SHP77 (cell line): ENCODE measurements at places on chromosomes 7 and 10.

- DNase-seq, result no peak
Measured at GRCh38 chr7:55570218-55570873, 2.0 kb downstream of the VOPP1 start.

- DNase-seq, result no peak
Measured at GRCh38 chr10:88392222-88392621, 190.9 kb downstream of the RNLS start.

GRCh38 chr10:69503896-69504265 is 52.6 kb downstream of the TSPAN15 start:
- DNase-seq, result no peak

- no peak for DNase-seq
Measured at GRCh38 chr10:58300676-58301075, 31.7 kb downstream of the CISD1 start.

DNA sequence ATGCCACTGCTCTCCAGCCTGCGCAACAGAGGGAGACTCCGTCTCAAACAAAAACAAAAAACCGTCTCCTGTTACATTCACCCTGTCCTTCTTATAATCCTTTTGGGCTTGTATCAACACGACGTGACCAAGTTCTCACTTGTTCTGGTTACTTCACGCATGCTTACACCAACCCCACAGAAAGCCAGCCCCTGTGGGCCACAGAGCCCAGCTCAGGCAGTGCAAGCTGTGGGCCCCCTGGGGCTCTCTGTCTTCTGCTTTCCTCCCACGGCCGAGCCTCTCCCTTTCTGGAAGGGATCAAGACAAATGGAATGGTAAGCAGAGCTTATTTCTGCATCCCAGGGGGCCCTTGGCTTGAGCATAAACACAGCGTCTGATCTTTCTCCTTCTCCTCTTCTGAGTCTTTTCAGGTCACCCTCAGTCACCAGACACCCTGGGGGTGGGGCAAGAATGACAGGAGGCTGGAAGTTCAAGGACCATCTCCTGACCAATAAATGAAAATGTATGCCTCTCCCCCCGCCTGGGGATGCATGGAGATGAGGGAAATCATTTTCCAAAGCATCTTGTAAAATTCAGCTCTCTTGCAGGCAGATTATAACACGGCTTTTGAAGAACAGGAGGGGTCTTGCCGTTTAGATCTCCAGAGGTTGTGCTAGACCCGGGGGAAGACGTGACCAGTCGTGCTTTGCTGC is 19.0 kb upstream of the TRIM56 start:
- DNase-seq, result no peak

DNA sequence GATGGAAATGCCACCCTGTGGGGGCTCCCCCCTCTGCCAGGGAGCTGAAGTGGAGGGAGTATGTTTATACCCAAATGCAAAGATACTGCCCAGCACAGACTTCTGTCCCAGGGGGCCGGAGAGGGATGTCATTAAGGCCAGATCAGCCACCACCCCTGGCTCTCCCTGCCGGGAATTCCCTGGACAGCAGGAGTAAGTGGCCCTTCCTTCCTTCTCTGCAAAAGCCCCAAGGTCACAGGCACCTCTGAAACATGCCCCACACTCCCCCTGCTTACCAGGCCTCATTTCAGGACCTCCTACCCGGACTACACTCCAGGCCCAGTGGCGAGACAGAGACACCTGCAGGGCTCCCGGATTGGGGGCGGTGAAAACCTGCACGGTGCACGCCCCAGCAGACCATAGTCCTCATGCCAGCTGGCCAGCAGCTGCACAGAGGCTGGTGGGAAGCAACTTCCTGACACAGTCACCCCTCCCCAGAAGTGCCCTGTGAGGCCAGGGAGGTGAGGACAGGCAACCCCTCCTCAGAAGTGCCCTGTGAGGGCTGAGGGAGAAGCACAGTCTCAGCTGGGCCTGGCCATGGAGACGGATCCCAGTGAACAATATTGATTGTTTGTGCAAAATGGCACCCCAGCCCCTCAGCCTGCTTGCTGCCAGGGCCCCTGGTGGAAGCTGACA is 33.0 kb upstream of the RET start:
- DNase-seq, result peak; percentile 58

DNA sequence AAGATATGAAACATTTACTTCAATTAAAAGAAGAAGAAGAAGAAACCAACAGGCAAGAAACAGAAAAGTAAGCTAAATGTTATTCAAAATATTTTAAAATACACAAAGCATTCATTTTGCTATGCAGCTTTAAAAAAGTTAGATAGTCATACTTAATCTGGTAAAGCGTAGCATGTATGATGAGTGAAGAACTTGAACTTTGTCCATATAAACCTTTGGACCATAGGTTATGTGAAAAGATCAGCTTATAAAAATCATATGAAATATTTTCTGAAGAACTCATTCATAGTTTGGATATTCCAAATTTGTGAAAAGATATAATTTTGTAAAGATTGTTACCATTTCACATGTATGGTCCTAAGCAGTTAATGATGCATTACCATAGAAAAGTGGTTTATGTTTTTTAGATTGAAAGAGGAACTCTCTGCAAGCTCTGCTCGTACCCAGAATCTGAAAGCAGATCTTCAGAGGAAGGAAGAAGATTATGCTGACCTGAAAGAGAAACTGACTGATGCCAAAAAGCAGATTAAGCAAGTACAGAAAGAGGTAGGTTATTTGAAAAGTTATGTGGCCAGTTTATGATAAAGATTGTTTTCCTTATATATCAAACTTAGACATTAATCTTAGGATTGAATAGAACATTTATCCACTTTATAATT is 37.3 kb downstream of the KIF20B start:
- no peak for DNase-seq

DNA sequence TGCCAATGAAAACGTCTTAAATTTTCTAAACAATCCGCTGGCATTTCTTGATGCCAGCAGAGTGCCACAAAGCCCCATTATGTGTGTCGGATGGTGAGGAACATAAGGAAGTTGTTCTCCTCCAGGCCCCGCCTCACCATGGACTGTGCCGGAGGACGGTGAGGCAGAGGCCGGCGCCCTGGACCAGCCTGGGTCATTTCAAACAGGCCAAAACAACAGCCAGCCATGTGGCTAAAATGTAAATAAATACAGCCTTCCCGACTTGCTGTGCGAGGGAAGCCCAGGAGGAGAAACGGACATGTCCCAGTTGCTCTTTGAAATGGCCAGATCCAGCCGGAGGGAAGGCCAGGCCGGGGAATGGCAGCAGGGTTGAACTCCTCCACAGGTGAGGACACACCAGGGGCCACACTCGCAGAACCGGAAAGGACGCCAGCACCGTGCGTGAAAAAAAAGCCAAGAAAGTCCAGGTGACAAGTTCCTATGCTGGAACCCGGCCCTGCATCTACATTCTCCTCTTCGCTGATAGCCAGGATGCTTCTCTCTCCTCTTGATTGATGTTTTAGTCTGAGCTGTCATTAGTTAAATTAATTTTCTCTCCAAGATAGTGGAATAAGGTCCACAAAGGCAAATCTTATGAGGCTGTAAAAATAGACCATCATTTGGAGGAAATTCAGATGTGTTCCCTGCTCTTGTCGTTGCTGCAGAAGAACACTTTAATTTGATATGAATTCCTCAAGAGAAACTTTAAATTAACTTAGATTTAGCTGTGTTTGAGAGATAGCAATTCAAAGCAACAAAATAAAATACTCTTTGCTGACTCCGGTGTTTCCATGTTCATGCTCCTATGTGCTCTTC is 64.6 kb downstream of the EBF3 start:
- no peak for DNase-seq

GRCh38 chr7:8507566-8507965 is 74.2 kb downstream of the NXPH1 start:
- DNase-seq, result no peak

DNA sequence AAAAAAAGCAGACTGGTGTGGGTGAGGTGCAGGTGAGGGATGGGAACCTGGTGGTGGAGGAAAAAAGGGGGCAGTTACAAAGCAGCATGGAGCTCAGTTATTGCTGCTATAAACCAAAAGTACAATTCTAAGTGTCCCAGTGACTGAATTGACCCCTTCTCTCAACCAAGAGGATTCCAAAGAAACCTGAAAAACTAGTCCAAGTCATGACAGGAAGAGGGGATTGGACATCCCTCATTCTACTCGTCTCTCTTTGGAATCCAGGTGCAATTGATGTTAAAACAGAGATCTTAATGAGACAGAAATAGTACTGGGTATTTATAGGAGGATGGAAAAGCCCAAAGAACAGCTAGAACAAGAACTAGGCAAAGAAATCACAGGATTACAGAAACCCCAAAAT is 322.3 kb upstream of the IGFBP3 start:
- DNase-seq, result no peak

DNA sequence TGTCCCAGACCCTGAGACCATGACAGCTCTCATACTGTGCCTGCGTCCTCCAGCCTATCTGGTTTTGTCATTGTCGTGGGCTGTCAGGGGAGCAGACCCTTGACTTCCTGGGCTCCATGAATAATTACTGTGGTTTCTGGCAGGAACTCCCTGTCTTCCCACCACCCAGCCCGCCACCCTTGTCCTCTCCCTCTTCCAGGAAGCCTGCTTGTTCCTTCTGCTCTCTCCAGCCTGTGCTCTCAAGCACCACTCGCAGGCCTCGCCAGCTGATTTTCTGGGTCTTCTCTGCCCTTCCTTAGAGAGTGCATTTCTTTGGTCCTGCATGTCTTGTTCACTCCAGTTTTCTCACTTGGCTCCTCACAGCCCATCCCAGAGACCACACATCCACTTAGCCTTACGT is 224.5 kb upstream of the INHBA start:
- DNase-seq, result no peak

DNA sequence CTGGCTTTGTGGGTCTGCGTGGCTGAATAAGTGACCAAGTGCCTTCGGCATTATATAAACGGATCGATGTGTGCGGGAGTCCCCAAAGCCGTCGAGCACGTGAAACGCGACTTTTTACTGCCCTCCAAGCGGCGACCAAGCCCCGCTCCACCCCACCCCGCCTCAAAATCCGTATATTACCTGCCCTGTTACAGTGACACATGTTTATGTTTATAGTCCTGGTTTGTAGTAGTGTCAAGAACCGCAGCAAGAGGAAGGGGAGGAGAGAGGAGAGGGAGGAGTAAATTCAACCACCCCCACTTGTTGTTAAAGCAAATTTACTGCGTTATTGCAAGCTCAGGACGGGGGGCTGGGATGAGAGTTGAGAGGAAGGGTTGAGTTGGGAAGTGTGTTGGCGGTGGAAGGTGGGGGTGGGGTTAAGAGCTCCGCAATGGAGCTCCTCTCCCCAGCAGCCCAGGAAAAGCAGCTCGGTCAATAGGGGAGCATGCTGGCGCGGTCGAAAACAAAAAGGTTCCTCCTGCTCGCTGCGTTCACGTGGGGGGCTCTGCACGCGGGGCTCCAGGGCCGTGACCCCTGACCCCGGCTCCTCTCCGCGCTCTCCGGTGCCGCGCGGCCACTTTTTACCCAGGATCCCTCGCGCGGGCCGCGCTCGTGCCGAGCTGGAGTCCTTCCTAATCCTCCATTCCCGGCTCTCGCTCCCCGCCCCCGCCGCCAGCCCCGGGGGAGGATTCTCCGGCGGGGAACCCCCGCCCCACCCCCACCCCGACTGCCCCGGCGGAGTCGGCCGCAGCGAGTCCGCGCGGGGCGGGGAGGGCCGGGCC is at the start of gene SKIDA1:
Gene SKIDA1, minus strand, starts transcription at position 316 of the 821 bp plus-strand sequence. CDS start 7,860 bp downstream, outside the sequence.
- DNase-seq, result peak; percentile 84

GRCh38 chr7:104795616-104796398 is 218.2 kb upstream of the KMT2E start:
- DNase-seq, result no peak
